ENCODE measurements at places on chromosomes 7 and 10.

DNA sequence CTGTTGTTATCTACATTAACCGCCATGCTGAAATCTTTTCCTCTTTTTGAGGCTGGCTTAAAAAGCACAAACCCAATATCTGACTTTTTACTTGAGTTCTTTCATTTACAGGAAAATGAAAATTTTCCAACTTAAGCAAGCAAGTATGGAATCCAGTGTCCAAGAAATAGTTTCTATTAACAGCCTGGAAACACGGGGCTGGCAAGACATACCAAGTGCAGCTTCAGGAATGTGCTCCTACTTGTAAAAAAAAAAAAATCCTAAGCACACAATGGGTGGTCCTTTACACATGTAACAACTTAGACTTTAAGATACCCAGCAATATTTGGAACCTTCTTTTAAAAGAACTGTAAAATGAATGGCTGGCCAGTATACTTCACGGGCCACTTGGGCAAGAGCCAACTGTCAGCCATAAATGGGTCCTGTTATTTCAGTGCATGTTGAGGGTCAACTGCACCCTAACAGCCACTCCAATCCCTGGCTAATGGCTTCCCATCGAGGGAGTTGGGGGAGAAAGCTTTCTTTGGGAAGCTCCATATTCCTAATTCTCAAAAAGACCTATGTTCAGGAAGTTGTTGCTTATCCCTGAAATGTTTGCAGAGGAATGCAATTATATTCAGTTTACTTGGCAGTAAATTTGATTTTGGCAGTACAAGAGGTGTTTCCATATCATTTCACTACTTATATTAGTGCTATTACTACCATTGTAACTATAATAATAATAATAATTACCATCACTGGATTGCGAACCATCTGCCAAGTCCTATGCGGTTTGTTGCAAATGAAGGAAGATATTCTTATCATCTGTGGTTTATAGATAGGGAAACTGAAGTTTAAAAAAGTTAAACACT is 236.4 kb upstream of the TMEM72 start:
- no peak for DNase-seq

GRCh38 chr10:64630534-64630933 is 1109.3 kb downstream of the REEP3 start:
- DNase-seq: no peak

GRCh38 chr7:138170298-138170697 is 94.0 kb downstream of the AKR1D1 start:
- DNase-seq: no peak

DNA sequence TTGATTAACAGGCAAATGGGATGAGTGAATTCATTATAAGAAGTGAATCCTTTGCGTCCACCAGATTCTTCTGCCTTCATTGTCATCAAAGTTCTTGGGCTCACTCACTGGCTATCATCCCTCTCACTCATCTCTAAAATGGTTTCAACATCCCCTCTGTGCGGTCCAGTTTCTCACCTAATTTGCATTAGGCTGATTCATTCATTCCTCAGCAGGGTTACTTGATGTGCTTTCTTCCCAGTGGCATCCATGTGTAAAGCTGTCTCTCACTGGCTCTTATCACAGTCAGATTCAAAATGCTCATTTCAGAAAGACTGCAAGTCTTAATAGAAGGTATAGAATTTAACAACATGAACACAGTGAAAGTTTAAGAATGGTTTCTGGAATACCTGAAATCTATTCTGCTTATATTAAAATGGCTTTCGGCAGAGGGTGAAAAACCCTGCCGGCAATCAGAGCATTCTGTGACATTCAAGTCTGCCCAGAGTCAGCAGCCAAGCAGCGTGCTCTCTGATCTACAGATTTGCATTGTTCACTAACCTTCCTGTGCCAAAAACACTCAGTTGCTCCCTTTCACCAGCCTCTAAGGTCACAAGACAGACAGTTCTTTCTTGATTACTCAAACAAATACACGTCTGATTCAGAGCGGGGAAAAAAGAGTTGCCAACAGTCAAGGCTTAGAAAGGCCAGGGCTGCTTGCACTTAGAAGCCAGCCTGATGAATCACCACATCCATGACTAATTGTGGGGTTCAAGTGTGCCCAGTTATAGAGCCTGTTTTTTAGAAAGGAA is 106.7 kb downstream of the TES start:
- DNase-seq: no peak

DNA sequence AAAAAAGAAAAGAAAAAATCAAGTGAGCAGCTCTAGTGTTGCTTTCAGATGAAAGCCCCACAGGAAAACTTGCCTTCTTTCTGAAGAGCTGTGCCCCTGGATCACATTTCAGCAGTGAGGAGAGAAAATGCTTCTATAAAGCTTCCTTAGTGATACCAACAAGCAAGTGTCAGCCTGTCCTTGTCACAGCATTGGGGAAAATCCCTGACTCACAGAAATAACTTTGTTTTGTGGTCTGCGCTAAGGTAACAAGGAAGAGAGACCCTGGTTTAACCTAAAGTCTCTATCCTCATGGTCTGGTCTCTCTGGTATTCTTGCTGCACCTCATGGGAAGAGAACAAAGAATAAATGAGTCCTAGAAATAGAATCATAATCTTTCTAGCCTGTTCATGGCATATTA is 885.2 kb upstream of the SORCS1 start:
- no peak for DNase-seq

DNA sequence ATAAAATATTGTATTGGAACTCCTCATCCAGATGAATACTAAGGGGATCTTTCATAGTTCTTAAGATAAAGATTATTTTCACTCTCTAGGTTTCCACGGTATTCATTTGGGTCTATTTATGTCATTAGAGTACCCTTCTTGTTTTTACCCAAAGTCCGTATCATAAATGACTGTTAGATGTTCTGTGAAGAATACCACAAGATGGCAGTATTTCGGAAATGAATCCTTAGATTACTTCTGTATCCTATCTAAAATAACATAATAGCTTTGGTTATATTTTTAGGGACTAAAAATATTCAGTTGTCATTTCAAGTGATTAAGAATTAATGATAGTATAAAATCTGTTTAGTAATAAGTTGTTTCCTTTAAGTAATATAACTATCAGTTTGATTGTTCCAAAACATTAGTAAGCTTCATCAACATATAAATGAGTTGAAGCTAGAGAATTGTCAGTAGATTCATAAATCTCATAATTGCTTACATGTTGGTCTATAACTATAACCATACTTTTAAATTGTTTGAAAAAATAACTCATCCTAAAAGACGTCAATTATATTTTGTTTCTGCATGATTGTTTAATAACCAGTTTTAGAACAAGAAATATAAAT is 337.5 kb upstream of the KCND2 start:
- peak; percentile 20 for DNase-seq

GRCh38 chr7:138478499-138478908 is 18.4 kb downstream of the TRIM24 start:
- no peak for DNase-seq

DNA sequence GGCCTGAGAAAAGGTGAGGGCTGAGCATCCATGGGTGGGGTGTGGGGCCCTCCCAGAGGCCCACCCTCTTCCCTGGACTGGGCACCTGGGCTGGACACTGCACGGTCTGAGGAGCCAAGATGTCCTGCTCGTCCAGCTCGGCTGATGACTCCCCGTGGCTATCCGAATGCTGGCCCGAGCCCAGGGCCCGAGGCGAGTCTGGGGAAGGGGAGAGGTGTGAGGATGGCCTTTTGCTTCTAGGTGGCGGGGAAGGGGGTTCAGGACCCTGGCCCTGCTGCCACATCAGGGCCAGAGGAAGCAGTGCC is 7.1 kb downstream of the NACAD start:
- DNase-seq: no peak

- DNase-seq: no peak
Observed at GRCh38 chr10:131758062-131758938, 142.5 kb upstream of the PPP2R2D start.

- no peak for DNase-seq
Observed at GRCh38 chr10:113175756-113176651, 226.0 kb downstream of the TCF7L2 start.

- DNase-seq: no peak
Observed at GRCh38 chr7:127953423-127954356, 77.5 kb downstream of the LRRC4 start.

DNA sequence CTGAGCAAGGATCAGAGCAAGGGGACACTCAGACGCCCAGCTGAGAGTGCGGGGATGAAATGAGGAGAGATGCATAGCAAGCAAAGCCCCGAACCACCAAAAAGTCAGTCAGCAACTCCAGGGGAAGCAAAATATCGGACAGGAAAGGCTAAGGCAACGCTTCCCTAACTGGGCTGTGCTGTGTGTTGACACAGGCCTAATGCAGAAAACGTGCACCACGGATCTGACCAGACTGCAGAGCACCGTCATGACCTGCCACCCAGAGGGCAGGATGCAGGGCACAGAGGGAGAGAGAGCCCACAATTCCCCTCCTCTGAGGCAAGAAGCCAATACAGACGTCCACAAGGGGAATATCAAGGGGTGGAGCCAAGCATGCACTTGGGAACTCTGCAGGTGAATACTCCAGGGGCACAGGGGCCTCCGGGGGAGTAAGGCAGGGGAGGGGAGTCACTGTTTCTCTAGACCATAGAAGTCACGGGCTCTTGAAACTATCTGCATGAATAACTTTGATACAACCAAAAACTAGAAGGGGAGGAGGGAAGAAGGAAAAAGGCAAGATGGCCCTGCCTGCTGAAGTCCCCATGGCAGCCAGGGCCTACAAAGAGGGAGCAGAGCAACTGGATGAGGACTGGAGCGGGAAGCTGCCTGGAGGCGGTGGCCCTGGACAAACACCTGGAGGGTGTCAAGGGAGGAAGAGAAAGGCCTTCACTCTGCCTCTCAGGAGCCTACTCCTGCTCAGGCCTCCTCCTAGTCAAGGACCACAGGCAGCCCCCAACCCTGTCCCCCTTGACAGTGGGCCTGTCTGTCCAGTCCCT is 26.2 kb downstream of the GRID1 start:
- DNase-seq: no peak

GRCh38 chr7:43248961-43249822 is 136.7 kb downstream of the HECW1 start:
- DNase-seq: no peak
